ENCODE measurements at places on chromosomes 6 and 20.

DNA sequence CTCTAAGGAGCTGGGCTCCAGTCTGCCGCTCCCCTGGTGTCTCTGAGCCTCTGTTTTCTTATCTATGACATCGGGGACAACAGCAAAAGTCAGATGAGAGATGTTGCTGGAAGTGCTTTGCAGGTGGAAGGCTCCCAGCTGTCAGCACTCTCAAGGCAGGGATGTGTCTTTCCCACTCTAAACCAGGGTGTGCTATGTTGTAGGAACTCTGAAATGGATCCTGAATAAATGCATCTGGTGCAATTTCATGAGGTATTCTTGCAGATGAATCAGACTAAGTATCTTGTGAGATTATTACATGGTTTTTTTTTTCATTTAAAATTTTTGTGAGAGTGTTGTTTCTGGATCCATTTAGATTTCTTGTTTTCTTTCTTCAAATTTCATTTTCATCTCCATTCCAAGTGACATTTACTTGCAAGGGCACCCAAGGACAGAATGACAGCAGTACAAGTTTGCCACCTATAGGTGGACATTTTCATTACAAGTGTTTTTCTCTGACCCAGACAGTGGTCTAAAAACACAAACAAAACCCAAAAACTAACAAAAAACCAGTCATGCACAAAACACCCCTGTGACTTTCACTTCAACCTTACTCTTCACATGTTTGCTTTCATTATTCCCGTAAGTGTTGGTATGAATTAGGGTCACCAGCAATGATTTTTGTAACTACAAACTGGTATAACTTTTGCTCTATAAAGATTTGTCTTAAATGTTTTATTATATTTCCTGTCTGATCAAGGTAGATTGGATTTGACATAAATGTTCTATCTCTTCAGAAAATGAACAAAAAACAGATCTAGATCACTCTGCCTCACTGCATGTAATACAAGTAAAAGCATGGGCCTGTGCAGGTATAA, 14.7 kb upstream of the SIM1 start:
- no peak for DNase-seq

GRCh38 chr6:84340422-84340821, 113.0 kb upstream of the CEP162 start:
- DNase-seq: no peak

GRCh38 chr6:14670806-14671205, 553.2 kb downstream of the CD83 start:
- no peak for DNase-seq

GRCh38 chr6:73088138-73088813, 137.0 kb downstream of the KHDC1L start:
- DNase-seq: no peak

DNA sequence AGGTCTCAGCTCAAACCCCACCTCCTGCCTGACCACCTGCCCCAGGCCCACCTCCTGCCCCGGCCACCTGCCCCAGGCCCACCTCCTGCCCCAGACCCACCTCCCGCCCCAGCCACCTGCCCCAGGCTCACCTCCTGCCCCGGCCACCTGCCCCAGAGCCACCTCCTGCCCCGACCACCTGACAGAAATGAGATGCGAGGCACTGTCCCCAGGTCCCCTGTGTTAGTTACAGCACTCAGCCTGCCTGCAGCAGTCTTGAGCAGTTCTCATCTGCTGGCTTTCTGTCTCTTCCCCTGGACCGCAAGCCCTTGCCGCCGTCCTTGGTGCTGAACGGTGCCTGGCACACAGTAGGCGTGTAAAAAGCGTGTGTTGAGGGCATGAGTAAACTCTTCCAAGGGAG, 79.5 kb downstream of the CDH4 start:
- DNase-seq: no peak

GRCh38 chr6:67896476-67896875, 738.6 kb upstream of the ADGRB3 start:
- DNase-seq: no peak

DNA sequence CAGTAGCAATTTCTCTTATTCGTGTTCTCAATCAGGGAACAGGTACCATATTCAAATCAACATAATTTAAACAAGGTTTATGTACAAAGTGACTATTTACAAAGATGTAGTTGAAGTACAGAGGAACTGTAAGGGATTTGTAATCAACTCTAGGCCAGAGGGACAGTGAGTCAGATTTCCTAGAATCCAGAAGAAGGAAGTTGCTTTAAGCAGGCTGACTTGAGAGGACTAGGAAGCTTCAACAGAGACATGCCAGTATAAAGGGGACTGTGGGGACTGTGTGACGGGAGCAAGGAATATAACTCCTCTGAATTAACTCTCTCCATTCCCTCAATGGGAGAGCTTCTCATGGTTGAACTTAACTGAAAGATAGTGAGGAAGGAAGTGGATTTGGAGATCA, 427.4 kb upstream of the JAG1 start:
- no peak for DNase-seq

DNA sequence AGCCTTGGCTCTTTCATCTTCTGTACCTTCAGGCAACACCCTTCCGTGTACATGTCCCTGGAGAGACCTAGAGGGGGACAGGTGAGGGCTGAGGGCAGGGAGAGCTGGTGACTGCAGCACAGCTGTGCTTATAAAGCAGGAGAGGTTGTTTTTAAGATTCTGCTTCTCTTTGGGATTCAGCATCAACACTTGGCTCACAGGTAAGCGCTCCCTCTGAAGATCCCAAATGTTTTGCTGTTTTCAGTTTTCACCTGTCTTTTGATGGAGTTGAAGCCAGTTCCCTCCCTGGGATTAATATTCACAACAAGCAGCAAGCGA, 19.4 kb upstream of the TRAF3IP2 start:
- no peak for DNase-seq

DNA sequence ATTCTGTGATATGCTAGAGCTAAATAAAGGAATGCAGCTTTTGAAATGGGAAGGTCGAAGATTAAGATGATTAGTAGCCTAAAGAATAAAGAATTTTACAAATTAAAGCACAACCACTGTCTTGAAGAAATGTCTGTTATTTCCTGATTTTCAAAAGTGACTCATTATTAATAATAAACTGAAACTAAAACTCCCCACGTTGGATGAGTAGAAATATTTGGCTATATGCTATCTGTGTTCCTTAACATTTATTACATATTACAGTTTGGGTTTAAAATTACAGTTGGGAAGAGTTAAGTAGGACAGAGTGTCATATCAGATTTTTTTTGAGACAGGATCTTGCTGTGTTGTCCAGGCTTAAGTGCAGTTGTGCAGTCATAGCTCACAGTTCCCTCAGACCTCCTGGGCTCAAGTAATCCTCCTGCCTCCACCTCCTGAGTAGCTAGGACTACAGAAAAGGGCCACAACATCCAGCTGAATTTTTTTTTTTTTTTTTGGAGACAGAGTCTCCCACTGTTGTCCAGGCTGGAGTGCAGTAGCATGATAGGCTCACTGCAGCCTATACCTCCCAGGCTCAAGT, 47.1 kb downstream of the AKIRIN2 start:
- no peak for DNase-seq

GRCh38 chr6:151534576-151534975, 40.8 kb downstream of the CCDC170 start:
- no peak for DNase-seq

- DNase-seq: no peak
These were observed 18.0 kb downstream of the USP49 start for GRCh38 chr6:41877051-41877680.

GRCh38 chr6:99362678-99363268, 13.3 kb upstream of the FAXC start:
- DNase-seq: no peak

DNA sequence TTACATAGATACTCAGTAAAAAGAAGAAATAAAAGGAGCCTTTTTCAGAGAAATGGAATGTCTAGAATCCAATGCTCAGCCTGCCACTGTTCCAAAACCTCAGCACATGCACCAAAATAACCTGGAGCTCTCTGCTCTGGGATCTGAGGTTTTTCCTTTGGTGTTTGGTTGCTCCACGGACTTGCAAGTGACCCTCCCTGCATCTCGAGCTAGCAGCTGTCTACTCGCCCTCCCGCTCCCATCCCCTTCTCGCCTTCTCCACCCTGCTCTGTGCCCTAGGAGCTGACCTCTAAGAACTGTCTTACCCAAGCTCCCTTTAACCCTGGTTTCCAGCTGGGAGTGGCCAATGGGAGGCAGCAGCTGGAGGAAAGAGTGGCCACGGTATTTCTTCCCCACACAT, 35.1 kb upstream of the FAM210B start:
- DNase-seq: no peak

GRCh38 chr6:5967594-5967993, 39.1 kb downstream of the NRN1 start:
- DNase-seq: no peak
